Stimulated activated CD8-positive, alpha-beta memory T cell treated with anti-CD3 and anti-CD28 coated beads, Interleukin-7, amount 100 ng/mL, for 24 hours (primary cell): ENCODE measurements at places on chromosomes 4 and X.

- DNase-seq, result no peak
Measured at GRCh38 chr4:8290701-8290970, 21.1 kb downstream of the HTRA3 start.

DNA sequence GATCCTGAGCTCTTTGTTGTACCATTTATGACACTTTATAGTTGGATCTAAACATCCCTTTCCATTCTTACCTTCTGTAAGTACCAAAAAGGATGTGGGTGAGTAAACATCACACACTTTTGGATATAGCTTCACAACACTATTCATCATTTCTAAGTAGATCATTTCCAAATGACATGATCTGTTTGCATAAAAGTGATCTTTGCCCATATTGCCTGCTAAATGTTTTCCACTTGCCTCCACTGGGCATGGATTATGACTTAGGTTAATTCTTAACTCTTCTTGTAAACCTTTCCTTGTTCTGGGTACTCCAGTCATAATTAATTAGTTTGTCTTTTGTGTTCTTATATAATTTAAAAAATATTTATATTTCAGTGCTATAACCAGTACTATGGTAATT, 244.9 kb upstream of the AGA start:
- no peak for DNase-seq

- no peak for DNase-seq
Measured at GRCh38 chrX:17167915-17168314, 207.1 kb upstream of the NHS start.

- no peak for DNase-seq
Measured at GRCh38 chrX:78327370-78328086, at the start of gene CYSLTR1. Gene CYSLTR1, minus strand, starts transcription at chrX:78327611. Its CDS starts 53,865 bp downstream, at chrX:78273746.
